ENCODE measurements at places on chromosomes 13 and 19.

GRCh38 chr13:89550938-89551337 lies 1796.5 kb upstream of the MIR17HG start:
- DNase-seq = no peak

DNA sequence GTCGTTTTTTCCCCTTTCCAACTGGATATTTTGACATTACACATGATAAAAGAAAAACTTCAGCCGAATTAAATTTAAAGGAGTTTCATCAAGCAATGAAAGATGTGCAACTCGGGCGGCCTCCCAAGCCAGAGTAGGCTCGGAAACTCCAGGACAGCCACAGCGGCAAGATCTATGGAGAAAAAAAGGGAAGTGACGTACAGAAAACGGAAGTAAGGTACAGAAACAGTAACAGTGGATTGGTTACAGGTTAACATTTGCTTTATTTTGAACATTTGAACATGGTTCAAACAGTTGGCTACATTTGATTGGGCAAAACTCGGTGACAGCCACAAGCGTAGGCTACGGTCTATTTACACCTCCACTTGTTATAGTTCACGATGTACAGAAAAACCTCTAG lies 30.5 kb upstream of the FAM124A start:
- DNase-seq = no peak

GRCh38 chr13:63024458-63024857 lies 1608.8 kb upstream of the PCDH20 start:
- no peak for DNase-seq

GRCh38 chr19:38660724-38661123 lies 13.3 kb downstream of the ACTN4 start:
- no peak for DNase-seq

- DNase-seq = peak; percentile 76
Observed at GRCh38 chr19:38736036-38736412, 8.2 kb downstream of the CAPN12 start.

GRCh38 chr13:68715651-68716050 lies 1392.0 kb upstream of the ATXN8OS start:
- no peak for DNase-seq

DNA sequence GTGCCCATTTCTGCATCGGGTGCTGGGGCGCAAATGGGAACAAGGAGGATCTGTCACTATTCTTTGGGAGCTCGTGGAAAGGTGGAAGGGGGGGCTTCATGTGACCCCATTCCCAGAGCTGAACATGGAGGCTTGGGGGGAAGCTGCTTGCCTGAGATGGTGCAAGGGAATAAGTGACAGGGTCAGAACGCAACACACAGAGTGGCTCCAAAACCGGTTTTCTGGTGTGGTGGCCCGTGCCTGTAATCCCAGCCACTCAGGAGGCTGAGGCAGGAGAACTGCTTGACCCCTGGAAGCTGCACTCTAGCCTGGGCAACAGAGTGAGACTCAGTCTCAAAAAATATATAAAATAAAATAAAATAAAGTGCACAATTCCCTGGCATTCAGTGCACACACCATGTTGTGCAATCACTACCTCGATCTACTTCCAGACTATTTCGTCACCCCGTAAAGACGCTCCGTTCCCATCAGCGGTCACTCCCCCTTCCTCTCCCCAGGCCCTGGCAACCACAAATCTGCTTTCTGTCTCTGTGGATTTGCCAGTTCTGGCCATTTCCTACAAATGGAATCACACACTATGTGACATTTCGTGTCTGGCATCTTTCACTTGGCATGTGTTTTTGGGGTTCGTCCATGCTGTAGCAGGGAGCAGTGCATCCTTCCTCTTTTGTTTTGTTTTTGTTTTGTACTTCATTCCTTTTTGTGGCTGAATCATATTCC lies 18.2 kb upstream of the COMP start:
- DNase-seq = no peak

DNA sequence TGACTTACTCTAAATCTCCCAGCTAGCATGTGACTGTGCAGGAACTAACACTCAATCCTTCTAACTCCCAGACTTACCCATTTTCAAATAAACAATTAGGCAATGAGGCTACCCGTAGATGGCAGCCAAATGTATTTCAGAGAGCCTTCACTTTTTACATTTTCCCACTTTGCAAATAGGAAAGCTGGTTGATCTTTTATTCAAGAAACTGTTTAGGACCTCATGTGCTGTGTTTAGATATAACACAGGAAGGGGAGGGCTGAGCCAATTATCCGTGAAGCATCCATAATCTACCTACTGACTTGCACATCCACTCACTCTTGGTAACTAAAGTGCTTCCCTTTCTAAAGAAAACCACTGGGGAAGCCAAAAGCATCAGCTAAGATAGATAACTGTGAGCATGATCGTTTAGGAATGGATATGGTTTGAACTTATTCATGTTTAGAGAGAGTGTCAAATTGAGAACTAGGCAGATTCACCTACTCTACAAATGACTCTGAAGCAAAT lies 33.4 kb downstream of the MBNL2 start:
- no peak for DNase-seq

DNA sequence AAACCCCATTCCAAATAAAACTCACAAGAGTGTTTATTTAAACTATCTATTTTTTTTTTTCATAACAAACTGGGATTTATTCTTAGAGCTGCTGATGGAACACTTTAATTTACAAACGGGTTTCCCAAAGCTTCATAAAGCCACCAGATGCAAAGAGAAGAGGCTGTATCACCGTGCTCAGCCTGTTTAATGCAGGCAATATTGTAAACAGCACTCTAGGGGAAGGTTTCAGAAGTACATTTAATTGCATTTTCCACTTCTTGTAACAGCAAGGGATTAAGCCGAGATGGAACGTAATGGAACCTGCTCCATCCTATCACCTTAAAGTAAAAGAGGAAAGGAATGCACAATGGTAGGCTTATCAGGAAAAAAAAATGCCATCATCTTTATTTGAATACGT lies 550.6 kb upstream of the ARGLU1 start:
- no peak for DNase-seq

GRCh38 chr19:1935484-1936208 lies 5.3 kb upstream of the CSNK1G2 start:
- DNase-seq = no peak

DNA sequence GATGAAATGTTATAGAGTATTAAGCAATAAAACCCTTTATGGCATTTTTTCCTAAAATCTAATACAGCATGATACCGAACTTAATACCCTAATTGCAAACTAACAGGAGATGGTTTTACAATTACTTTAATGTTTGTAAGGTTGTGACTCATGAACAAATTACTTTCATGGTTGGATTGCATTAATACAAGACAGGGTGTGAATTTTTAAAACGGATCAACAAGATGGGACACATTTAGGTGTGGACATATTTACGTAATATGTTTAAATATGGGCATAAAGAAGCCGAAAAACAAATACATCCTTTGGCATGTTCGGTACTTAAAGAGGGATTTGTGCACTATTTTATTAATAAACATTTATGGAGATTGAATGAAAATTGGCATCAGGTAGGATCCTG lies 168.3 kb upstream of the SPRY2 start:
- DNase-seq = no peak

- DNase-seq = no peak
Observed at GRCh38 chr19:18503971-18504885, 17.6 kb downstream of the ELL start.

GRCh38 chr19:33355535-33355934 lies 18.0 kb upstream of the CEBPG start:
- no peak for DNase-seq

- no peak for DNase-seq
Observed at GRCh38 chr19:47021536-47022139, 2.0 kb downstream of the NPAS1 start.

DNA sequence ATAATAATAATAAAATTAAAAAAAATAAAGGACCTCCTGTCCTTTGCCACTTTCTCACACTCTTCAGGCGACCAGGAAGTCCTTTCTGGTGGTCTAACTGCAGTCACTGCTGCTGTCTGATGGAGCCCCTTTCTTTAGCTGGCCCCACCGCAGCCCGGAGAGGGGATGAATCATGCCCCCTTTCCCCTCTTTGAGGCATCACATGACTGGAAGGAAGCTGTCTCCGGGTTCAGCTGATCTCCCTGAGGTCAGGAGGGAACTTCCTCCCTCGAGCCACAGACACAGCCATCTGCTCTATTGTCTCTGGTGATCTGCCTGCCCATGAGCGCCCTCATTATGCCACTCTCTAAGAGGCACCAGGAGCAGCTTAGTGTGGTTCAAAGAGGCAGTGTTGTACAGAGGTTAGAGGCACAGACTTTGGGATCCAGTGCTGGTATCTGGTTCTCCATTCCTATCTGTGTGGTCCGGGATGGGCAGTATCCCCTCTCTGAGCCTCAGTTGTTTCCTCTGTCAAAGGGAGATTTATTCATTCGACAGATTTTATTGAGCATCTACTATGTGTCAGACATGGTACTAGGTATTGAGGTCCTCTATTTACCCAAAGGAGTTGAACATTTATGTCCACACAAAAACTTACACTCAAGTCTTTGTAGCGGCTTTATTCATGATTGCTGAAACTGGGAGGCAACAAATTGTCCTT lies 30.0 kb downstream of the VAV1 start:
- no peak for DNase-seq

DNA sequence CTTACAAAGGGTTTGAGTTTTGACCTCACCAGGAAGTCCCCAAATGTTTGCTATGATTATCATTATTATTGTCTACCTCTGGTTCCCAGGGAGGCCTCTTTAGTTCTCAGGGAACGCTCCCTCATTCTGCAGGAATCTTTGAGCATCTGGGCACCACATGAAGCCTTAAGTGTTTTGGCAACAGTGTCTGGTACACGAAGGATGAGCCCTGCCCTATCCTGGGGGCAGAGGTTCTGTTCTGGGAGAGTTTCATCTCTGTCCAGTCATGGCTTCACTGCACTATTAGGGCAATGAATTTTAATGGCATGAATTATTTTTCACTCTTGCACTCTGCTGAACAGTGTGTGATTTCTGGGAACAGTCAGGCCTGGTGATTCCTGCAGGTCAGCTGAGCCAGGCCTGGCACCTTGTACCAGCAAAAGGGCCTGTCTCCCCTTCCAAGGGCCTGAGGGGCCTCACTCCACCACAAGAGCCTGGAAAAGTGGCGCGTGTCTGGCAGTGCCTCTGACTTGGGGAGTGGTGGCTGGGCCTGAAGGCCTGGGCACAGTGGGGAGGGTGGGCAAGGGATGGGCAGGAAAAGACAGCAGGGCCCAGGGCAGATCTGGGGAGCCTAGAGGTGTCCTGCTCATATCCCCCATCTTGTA lies 4.6 kb downstream of the FAM187B start:
- no peak for DNase-seq

- no peak for DNase-seq
Observed at GRCh38 chr19:58334691-58335249, 8.0 kb downstream of the ZSCAN22 start.

GRCh38 chr19:45047188-45047797 lies 8.4 kb downstream of the CLASRP start:
- DNase-seq = no peak

GRCh38 chr13:113649212-113649611 lies 8.8 kb downstream of the ATP4B start:
- peak; percentile 21 for DNase-seq

- DNase-seq = no peak
Observed at GRCh38 chr19:12930002-12930645, 3.4 kb downstream of the FARSA start.

GRCh38 chr13:111017755-111018459 lies 97.2 kb upstream of the ARHGEF7 start:
- DNase-seq = no peak

GRCh38 chr13:79450110-79450509 lies 30.8 kb upstream of the NDFIP2 start:
- no peak for DNase-seq
